ENCODE measurements at places on chromosomes 4 and X.

DNA sequence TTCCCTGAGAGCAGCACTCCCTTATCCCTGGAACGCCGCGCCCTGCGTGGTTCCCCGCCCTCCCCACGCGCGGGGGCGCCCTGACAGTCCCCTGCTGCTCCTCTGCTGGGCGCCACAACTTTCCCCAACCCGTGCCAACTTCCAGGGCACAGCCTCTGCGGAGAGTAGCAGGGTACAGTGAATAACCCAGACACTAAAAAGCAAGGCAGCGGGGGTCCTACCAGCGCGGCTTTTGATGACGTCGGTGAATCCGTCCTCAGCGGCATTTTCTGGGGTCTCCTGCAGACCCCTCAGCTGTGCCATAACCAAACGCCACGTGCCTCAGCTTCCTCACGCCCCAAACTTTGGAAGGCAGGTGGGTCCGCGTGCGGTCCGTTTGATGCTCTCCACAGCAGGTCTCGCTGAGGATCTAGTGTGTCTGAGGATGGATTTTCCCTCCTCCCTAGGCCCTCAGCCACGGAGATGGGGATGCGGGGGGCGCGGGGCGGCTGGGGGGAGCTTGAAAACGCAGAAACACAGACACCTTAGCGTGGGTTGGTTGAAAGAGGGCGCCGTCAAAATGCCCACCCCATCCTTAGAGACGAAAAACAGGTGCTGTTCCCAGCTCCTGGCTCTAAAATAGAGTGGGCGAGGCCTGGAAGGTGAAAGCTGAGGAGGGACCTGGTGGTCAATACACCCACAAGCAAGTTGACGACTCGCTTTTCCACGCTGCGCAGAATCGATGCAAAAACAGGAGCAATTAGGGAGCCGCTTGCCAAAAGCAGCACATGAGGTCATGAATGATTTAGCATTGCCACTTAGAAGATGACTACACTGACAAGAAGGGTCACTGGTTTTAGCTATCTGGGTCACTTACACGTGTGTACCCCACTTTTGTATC lies 405.6 kb downstream of the FAM47A start:
- DNase-seq: no peak

DNA sequence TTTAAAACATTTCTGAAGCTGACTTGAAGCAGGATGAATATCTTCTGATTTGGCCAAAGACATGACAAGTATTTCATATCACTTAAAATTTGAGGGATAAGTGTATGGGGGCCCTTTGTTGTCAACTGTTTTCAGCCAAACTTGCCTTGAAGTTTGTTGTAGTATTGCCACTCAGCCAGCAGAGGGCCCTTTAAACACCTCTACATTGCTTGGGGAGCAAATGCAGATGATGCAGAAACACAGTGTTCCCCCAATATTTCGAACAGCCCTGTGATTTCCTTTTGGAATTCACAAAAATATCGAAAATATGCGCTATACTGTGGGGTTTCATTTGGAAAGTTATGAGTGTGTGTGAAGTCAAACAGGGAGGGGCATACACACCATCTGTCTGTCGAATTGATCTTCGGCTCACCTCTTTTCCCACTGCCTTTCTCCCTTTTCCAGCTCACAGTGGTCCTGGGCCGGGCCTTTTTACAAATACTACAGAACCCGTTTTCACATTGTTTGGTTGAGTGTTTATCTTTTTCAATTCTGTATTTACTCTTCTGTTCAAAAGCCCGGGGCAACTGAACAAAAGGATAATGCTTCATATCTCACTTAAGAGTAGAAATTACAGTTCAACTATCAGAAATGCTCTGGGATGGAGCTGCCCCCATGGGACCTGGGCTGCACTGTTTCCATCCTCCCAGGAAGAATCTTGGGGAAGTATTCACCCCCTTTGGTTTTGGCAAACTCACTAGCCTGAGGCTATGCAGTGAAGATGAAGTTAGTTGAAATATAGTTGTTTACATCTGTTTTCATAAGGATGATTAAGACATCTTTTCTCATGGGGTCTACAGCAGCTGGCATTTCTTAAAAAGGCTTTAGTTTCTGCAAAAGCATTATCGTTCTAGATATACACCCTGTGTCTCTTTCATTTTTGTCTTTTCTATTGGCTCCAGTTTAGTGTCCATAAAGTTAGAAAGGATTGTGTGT lies 137.6 kb downstream of the EGF start:
- DNase-seq: peak; percentile 56

GRCh38 chr4:165207016-165207430 lies 338 bp upstream of the KLHL2 start:
- DNase-seq: no peak

DNA sequence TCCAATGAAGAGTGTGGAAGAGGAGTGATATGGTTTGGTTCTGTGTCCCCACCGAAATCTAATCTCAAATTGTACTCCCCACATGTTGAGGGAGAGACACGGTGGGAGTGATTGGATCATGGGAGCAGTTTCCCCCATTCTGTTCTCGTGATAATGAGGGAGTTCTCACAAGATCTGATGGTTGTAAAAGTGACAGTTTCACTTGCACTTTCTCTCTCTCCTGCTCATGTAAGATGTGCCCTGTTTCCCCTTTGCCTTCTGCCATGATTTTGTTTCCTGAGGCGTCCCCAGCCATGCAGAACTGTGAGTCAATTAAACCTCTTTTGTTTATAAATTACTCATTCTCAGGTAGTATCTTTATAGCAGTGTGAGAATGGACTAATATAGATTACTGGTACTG lies 39.6 kb downstream of the FAM47C start:
- no peak for DNase-seq

DNA sequence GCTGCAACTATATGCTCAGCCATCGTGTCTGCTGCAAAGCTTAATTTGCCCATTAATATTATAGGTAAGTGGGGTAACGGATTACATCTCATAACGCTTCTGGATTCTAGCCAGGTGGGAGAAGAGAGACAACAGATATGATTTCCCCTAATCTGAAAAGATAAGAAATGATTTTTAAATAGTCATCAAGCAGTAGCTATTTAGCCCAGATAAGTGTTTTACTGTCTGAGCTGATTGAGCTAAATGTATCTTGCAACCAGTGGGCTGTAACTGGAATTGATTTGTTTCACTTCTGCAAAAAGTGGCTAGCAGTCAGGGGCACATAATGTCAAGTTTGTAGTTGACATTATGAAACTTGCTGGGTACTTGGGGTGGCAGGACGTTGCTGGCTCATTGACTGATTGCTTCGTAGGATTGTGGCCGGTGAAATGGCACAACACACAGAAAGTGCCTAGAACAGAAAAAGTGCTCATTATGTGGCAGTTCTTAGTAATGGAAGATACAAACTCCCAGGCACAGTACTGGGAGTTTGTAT lies 18.5 kb downstream of the LAP3 start:
- DNase-seq: no peak

DNA sequence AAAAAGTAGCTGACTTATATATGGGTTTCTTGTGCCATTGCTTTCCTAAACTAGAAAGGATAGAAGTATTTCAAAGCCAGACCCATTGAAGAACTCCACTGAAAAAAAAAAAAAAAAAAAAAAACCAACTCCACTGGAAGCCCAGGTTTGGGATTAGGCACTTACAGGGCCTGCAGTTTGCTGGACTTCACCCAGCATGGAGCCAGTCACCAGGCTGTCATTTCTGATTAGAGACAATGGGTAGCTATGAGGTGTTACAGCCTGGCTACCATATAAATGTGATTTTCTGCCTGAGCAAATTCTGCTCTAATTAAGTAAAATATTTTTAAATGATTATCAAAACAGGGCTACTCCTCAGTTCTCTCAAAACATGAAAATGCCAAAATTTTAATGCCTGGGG lies 49.5 kb downstream of the HS6ST2 start:
- DNase-seq: no peak

DNA sequence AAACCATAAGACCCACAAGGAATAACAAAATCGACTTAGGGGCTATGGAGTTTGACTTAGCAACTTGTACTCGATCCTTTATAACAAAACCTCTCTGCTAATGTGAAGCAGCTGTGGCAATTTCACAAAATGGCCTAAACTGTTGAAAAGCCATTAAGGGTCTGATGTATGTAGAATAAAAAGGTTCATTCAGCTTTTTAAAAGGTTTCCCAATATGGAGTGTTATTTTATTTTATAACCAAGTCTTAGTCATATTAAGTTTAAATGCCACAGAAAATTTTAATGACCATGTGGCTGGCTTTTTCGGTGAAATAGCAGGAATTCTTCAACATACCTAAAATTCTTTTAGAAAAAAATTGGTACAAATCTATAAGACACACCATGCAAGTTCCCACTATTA lies 291.8 kb upstream of the HAND2 start:
- no peak for DNase-seq

GRCh38 chr4:133581996-133582619 lies 433.0 kb downstream of the PCDH10 start:
- no peak for DNase-seq

GRCh38 chr4:21202959-21203358 lies 502.7 kb downstream of the PACRGL start:
- no peak for DNase-seq

GRCh38 chrX:120512222-120512621 lies 43.1 kb upstream of the LAMP2 start:
- no peak for DNase-seq

- no peak for DNase-seq
Measured at GRCh38 chrX:67749536-67749935, 205.7 kb downstream of the AR start.

- DNase-seq: no peak
Measured at GRCh38 chr4:34943741-34944386, 1300.5 kb downstream of the ARAP2 start.

GRCh38 chr4:88825931-88826330 lies 128.3 kb upstream of the NAP1L5 start:
- no peak for DNase-seq

DNA sequence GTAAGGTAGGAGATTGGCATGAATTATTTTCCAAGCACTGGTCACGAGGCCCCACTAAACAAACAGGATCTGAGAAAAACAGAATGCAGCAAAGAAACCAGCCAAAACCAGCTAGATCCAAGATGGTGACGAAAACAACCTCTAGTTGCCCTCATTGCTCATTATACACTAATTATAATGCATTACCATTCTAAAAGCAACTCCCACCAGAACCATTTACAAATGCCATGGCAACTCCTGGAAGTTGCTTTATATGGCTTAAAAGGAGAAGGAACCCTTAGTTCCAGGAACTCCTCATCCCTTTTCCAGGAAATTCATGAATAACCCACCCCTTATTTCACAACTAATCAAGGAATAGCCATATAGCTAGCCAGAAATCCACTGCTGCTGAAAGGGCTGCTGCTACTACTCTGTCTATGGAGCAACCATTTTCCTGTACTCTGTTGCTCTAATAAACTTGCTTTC lies 69.3 kb downstream of the ABCB7 start:
- DNase-seq: no peak

- DNase-seq: no peak
Measured at GRCh38 chr4:122832732-122833131, 6.1 kb downstream of the FGF2 start.

- no peak for DNase-seq
Measured at GRCh38 chrX:106927023-106927422, 6.8 kb downstream of the CLDN2 start.

DNA sequence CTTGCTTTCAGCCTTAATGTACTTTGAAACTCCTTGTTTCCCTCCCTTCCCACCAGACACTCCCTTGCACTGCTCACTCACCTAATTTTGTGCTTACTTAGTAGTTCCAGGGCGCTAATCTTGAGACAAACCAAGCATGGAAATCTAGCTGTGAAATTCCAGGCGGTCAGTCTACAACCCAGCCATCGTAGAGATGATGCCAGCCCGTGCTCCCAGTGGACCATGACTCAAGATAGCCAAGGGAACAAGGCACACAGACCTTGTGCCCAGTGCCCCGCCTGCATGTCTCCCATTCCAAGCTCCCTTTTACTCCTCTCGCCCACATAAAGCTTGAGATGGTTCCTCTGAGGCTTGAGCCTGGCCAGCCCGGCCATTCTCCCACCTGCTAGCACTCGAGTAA lies 11.1 kb downstream of the TREX2 start:
- no peak for DNase-seq

- DNase-seq: no peak
Measured at GRCh38 chr4:88610771-88611170, 18.5 kb downstream of the HERC3 start.

DNA sequence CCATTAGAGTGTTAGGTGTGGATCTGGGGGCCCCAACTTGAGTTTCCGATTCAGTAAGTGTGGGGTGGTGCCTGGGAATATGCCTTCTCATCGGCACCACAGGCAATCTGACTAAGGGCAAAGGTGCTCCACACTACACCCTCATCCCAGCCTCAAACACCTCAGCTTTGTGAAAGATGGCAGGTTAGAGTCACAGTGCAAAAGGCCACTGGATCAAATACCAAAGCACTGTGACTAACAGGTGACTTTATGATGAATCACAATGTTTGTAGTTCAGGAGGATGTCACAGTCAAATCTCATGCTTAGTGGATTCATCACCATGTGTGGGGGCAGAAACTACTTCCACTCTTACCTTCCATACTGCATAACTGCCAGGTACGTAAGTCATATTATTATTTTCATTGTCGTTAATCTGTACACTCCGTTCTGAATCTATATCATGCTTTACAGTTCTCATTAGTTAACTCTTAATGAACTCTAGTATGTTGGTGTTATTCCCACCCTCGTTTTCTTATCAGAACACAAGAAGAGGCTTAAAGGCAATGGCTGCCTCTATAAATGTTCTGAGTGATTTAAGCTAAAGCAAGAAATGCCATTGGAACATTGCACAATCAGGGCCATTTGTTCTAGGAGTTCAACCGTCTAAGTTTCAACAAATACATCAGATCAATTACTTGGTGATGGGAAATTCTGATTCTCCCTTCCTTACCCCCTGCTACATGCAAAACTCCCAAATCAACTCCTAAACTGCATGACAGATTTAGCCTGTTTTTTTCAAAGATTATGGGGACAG lies 50.2 kb downstream of the PRKG2 start:
- peak; percentile 15 for DNase-seq

DNA sequence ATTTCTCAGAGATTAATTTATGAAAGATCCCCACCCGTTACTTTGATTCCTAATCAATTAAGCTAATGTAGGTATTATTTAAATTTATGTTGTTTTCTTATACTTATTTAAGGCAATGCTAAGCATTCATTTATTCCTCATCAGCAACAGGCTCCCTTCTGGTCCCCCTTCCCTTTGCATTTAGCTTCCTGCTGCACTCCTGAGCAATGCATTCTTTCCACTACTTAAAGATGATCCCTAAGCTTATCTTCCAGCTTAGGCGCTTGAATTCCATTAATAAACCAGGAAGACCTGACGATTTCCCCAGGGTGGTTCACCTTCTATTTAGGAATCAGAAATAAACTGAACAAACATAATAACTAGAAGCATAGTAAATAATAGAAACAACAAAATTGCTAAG lies 1003.1 kb downstream of the FSTL5 start:
- no peak for DNase-seq

GRCh38 chrX:69505772-69506616 lies 1.9 kb downstream of the NALF2 start:
- no peak for DNase-seq

GRCh38 chr4:83546786-83547185 lies 10.9 kb downstream of the GPAT3 start:
- DNase-seq: no peak

DNA sequence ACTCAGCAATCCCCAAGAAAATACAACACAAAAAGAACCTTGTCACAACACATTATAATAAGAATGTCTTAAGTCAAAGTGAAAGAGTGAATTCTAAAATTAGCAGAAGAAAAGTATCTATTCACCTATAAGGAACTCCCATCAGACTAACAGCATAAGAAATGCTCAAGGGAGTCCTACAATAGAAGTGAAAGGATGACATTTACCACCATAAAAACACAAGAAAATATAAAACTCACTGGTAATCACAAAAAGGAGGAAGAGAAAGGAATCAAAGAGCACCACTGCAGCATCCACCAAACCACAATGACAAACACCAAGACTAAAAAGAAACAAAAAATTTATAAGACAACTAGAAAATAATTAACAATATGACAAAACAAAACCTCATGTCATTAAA lies 257.0 kb upstream of the AGTR2 start:
- no peak for DNase-seq
